ENCODE measurements at places on chromosomes 13 and 19. TPM values are rescaled to one million over a fixed set of nuclear protein-coding genes. Genes with fewer than 3 reads are reported as not detected.

The KIR3DL2 gene
- total RNA-seq: not detected

The OVOL3 gene
- not detected for total RNA-seq

The MIA gene
- 3.4 TPM for total RNA-seq

The LSR gene
- 12.9 TPM for total RNA-seq

The KLF5 gene
- 18.0 TPM for total RNA-seq

The ITGBL1 gene
- total RNA-seq: 30.7 TPM

The ADGRE3 gene
- 0.16 TPM for total RNA-seq

The ZNF560 gene
- not detected for total RNA-seq

The RPS16 gene
- total RNA-seq: 77.1 TPM

The RNF126 gene
- 25.8 TPM for total RNA-seq

The NTF4 gene
- total RNA-seq: 0.93 TPM

The SYCN gene
- total RNA-seq: not detected

The CLEC4M gene
- total RNA-seq: 0.27 TPM

The FGF21 gene
- not detected for total RNA-seq

The PPM1N gene
- 2.1 TPM for total RNA-seq

The SLAIN1 gene
- 132 TPM for total RNA-seq

The RFPL4AL1 gene
- total RNA-seq: not detected

The ELOF1 gene
- 23.4 TPM for total RNA-seq

The CADM4 gene
- total RNA-seq: 44.0 TPM

The CACNG7 gene
- 8.6 TPM for total RNA-seq

The IGSF23 gene
- not detected for total RNA-seq

The ZNF562 gene
- 62.2 TPM for total RNA-seq

The MAMSTR gene
- 4.2 TPM for total RNA-seq

The C1QTNF9 gene
- 0.38 TPM for total RNA-seq

The NDUFA7 gene
- total RNA-seq: 11.7 TPM

The NKPD1 gene
- 0.60 TPM for total RNA-seq

The ENOX1 gene
- 7.5 TPM for total RNA-seq

The C19orf33 gene
- total RNA-seq: 9.2 TPM

The PEAK3 gene
- 0.44 TPM for total RNA-seq

The WASF3 gene
- total RNA-seq: 61.2 TPM

The ACER1 gene
- not detected for total RNA-seq

The SPRED3 gene
- 0.38 TPM for total RNA-seq

The SERPINE3 gene
- total RNA-seq: 9.9 TPM

The ZNF682 gene
- 10.9 TPM for total RNA-seq

The PRSS57 gene
- not detected for total RNA-seq

The DACT3 gene
- 18.5 TPM for total RNA-seq

The DHRS12 gene
- 16.2 TPM for total RNA-seq

All from camera-type eye (tissue), 1 donor.